ENCODE measurements at places on chromosomes 16 and 17.

DNA sequence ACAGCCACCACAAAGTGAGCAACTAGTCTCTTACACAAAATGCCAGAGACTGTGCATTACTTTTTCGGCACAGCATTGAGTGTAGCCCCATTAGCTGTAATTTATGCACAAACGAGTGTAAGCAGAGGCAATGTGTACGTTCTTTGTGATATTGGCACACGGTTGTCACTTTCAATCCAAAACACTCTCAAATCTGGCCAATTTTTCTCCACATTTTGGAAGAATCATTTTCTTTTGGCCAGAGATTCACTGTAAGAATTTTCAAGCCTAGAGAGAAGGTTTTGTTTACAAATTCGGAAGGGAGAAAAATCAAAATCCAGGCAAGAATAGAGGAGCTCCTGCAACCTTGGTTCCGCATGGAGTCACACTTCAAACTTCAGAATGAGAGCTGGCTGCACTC, 15.4 kb upstream of the KIF2B start:
- H3K4me3 ChIP-seq, result no peak overlapping the region
- H3K27me3 ChIP-seq, result no peaks in the 10 kb centered on the region
- H3K27ac ChIP-seq, result no peak overlapping the region
- peaks cover 2% of the 10 kb centered on the region for H3K36me3 ChIP-seq
- DNase-seq, result no peak

DNA sequence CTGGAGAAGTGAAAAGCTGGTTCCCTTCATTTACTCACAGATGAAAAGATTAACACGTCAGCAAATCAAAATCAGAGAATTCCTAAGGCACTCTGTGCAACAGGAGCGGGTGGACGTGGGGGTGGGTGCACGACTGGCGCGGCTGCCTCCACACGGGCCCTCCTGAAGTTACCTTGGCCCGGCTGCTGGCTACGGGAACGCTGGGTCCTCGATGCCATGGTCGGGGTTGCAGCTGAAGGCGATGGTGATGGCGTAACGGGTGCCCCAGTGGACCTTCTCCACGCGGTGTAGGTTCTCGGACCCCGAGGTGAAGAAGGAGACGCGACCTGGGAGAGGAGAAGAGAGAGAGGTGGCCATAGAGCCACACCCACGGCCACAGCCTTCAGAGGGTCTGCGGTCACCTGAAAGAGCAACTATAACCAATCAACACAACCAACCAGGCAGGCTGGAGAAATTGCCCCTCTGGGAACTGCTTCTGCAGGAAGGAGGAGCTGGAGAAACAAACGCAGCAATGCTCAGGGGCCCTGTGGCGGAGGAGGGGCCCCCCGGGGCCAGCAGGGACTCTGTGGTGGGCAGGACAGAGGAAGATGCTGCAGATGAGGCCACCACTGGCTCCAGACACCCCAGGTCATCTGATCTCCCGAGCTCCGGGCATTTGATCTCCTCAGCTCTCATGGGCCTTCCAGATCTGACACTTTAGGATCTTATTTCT, 20.8 kb downstream of the UTS2R start:
- no peak overlapping the region for H3K4me3 ChIP-seq
- no peak overlapping the region for H3K27ac ChIP-seq
- no peak for DNase-seq
- H3K36me3 ChIP-seq, result peaks cover 13% of the 10 kb centered on the region
- no peaks in the 10 kb centered on the region for H3K4me1 ChIP-seq

GRCh38 chr16:47358816-47359215, 102.0 kb downstream of the ITFG1 start:
- H3K27me3 ChIP-seq, result no peaks in the 10 kb centered on the region
- no peak overlapping the region for H3K4me3 ChIP-seq
- no peaks in the 10 kb centered on the region for H3K4me1 ChIP-seq
- peaks cover 6% of the 10 kb centered on the region for H3K36me3 ChIP-seq
- H3K27ac ChIP-seq, result no peak overlapping the region

GRCh38 chr16:70697594-70698170, 11.8 kb upstream of the MTSS2 start:
- no peak overlapping the region for H3K4me3 ChIP-seq
- H3K4me1 ChIP-seq, result no peaks in the 10 kb centered on the region
- H3K36me3 ChIP-seq, result peaks cover 12% of the 10 kb centered on the region
- H3K27ac ChIP-seq, result no peak overlapping the region
